ENCODE measurements at places on chromosomes 3 and 15. TPM values are rescaled to one million over a fixed set of nuclear protein-coding genes. Genes with fewer than 3 reads are reported as not detected.

Gene HCLS1
- total RNA-seq, result 65.9 TPM

Gene DAZL
- not detected for total RNA-seq

Gene CSPG4
- total RNA-seq, result under 0.01 TPM

Gene BUB1B
- total RNA-seq, result 10.1 TPM

Gene CLDN16
- total RNA-seq, result under 0.01 TPM

Gene ARNT2
- total RNA-seq, result 0.09 TPM

Gene TMC3
- not detected for total RNA-seq

Gene EPHA3
- total RNA-seq, result 1.7 TPM

Gene TIMP4
- 0.09 TPM for total RNA-seq

Gene ACVR2B
- 3.4 TPM for total RNA-seq

Gene PDZRN3
- 0.18 TPM for total RNA-seq

Gene KLF13
- 22.2 TPM for total RNA-seq

Gene TGM4
- 0.09 TPM for total RNA-seq

Gene OR5H15
- not detected for total RNA-seq

Gene TPRA1
- total RNA-seq, result 38.4 TPM

Gene KLHL40
- total RNA-seq, result not detected

Gene DUT
- total RNA-seq, result 55.8 TPM

Gene REC114
- not detected for total RNA-seq

Gene SHC4
- total RNA-seq, result 0.54 TPM

Gene ROPN1
- not detected for total RNA-seq

Gene CTXND1
- total RNA-seq, result not detected

Gene SUCNR1
- total RNA-seq, result not detected

Gene MKRN2OS
- total RNA-seq, result not detected

Gene ALDH1L1
- total RNA-seq, result 0.28 TPM

Gene GOLGA8M
- total RNA-seq, result 0.09 TPM

All from endothelial cell of coronary artery (primary cell).